ENCODE measurements at places on chromosomes 1 and 21. TPM values are rescaled to one million over a fixed set of nuclear protein-coding genes. Genes with fewer than 3 reads are reported as not detected.
A peak's percentile ranks its signal among the peaks of the same experiment; 100 is the strongest.

DNA sequence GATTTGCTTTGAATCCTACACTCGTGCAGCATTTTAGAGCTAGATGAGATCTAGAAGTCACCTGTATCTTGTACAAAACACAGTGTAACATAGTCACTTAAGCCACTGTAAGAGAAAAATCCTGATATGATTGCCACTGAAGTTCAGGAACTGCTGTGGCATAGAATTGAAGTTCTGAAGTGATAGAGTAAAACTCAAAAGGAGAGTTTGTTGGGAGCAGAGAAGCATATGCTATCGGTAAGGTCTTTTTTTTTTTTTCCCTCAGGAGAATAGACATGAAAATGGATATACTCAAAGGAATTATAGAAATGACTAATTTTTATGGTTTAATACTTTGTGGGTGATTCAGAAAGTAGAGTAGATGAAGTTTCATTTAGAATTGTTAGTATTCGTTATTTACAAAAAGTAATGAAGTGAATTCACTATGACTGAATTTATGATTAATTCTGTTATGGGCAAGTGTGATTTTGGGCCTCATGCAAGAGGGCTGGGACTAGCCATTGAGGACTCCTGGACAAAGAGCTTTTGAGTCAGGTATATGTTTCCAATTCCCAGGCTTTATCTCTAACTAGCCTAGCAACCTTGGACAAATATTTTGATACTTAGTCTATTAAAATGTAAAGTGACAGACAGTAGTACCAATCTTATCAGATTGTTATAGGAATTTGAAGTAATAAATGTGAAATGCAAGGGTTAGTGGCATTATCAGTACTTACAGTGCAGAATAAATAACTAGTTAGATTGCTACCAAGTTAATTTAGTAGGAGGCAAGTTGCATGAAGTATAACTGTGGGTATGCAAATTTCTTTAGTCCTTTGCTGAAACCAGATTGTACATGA is 3.1 kb downstream of the KCTD3 start:
- DNase-seq = no peak

DNA sequence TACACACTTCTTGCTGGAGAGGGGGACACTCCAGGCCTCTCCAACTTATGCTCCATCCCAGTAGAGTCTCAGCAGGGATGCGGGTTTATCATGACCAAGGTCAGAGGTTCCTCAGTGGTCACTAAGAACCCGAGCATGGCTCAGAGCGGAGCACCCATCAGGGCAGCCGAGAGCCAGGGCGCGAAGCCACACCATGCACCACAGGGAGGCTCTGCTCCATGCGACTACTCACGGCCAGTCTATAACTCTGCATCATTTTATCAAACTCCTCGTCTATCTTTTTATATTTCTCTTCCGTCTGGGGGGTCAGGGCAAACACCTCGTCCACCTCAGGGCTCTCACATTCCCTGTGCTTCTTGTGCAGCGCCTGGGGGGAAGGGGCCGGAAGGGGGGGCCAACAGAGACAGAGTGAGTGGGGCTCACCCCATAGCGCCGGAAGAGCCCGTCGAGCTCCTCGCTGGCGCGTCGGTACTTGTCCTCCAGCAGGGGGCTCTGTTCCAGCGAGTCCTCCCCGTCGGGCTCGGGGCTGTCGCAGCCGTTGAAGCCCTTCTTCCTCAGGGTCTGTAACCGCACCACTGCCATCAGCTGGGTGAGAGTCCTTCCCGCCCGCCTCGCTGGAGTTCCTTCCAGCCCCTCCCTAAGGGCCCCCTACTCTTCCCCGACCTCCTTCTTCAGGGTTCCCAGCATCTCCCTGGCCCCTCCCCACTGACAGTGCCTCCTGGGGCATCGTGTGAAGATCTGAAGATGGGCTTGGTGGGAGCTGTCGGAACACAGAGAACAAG is 20.0 kb downstream of the MEF2D start:
- peak; percentile 71 for DNase-seq

The SIM2 gene
- 15.6 TPM for total RNA-seq

The VHLL gene
- total RNA-seq = not detected

The CHAF1B gene
- 15.2 TPM for total RNA-seq

DNA sequence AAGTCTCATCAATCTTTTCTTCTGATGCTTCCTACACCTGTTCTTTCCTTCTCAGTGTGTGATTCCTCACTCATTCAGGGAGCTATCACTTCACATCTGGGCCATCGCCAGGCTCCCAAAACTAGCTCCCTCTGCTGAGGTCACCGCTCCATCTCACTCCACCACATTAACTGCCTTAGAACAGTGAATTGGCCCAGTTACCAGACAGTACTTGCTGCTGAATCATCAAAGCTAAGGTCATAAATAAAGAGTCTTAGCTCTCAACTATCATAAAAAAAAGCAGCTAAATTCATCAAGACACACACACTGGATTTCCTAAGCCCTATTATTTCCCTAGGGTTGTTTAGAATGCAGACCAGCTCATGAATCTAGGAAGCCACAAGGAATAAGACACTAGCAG is 18.8 kb upstream of the SRM start:
- DNase-seq = no peak

GRCh38 chr1:150256554-150257341 is 826 bp upstream of the CA14 start:
- no peak for DNase-seq

The NR1I3 gene
- total RNA-seq = not detected

GRCh38 chr1:191901651-191902050 is 256.6 kb upstream of the RGS18 start:
- DNase-seq = no peak

The CACNA1S gene
- not detected for total RNA-seq

DNA sequence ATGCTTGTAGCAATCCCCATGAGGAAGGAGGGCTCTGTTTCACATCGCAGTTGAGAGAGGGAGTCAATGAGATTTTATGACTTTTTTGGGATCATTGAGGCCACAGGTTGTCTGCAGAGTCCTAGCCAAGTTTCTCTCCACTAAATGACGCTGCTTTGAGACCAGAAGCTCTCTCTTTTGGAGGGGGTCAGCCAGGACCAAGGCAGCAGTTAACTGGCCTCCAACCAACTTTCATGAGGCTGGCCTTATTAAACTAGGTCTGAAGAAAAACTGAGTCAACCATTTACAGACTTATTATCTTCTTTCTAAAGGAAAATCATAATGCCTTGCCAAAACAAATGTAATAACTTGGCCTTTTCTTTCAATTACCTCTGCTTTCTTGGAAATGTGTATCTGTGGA is 8.6 kb downstream of the WLS start:
- peak; percentile 58 for DNase-seq

The CRNN gene
- not detected for total RNA-seq

DNA sequence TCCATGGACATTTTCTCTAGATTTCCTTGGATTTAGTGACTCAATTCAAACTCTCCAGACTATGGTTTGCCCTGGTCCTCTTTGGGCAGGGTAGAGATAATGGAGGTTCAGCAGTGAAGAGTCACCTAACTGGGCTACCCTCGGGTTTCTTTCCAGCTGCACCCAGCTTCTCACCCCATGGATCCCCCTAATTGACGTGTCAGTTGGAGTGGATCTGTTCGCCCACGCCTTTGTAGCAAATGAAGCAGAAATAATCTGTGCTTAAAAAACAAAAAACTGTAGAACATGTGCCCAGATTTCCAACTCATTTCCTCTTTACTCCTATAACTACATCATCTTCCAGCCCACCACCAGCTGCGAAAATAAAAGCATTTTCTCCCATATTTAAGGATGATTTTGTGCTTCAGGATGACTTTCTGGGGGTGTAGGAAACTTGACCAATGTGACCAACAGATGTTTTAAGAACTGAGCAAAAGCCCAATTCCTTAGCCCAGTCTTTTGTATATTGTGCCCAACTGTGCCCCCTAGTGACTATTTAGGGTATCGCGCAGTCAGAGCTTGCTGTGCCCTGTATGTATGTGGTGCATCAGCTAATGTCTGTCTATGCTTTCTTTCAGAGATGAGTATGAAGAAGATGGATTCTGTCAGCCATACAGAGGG is 66.5 kb upstream of the UBE2U start:
- peak; percentile 92 for DNase-seq

- DNase-seq = peak; percentile 76
Observed at GRCh38 chr1:227748496-227749182, 13.4 kb downstream of the SNAP47 start.

DNA sequence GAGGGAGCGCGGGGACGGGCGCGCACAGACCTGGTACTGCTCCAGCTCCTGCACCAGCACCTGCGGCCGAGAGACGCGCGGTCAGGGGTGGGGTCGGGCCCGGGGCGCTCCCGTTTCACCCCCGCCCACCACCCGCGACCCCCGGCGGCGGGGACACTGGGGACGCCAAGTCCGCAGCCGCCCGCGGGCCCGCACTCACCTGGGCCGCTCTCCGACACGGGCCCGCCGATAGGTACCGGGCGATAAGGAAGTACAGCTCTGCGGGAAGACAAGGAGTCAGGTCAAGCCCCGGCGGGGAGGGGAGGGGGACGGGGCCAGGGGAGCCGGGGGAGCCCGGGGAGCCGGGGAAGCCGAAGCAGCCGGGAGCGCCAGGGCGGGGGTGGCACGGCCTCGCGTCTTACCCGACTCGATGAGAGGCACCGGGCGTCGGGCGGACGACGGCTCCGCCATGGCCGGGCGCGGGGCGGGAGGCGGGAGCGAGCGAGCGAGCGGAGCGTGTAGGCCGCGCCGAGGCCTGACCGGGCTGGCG is 326 bp downstream of the BRWD1 start:
- peak; percentile 67 for DNase-seq

The ST6GALNAC3 gene
- total RNA-seq = under 0.01 TPM

GRCh38 chr1:76256289-76257223 is 182.0 kb downstream of the ST6GALNAC3 start:
- no peak for DNase-seq

GRCh38 chr1:162878000-162878596 is 17.1 kb upstream of the CCDC190 start:
- DNase-seq = peak; percentile 74

The C1orf232 gene
- total RNA-seq = not detected

The AIM2 gene
- total RNA-seq = not detected

The SYNC gene
- 12.3 TPM for total RNA-seq

- no peak for DNase-seq
Observed at GRCh38 chr1:33343539-33343938, 22.6 kb upstream of the A3GALT2 start.
